ENCODE measurements at places on chromosomes 2 and 18.

DNA sequence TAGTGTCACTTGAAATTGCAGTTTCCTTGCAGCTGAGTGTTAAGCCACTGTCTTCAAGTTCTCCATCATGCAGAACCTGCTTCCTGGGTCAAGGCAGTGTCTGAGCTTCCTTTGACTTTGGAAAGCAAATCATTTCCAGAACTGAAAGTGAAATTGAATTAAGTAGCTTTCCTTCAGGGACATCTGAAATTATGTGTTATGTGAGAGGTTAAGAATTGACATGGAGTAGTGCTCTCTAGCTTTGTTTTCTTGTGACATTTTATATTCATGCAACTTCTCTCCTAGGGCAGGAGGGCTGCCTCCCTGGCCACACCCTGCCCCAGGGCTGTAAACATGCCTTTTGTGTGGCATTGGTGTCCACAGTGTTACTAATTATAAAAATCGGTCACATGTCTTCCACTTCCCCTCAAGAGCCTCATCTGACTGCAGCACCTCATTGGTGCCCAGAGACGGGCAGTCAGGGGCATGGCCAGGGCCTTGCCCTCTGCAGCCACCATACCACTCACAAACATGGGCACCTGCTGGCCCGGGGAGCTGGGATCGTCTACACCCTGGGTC lies 14.4 kb downstream of the RAB12 start:
- no peak for DNase-seq

- DNase-seq, result no peak
These were observed 35.2 kb downstream of the HDLBP start for GRCh38 chr2:241280291-241280690.

- DNase-seq, result no peak
These were observed 317.9 kb upstream of the PKDCC start for GRCh38 chr2:41729800-41730364.

- DNase-seq, result no peak
These were observed 16.2 kb upstream of the MAPRE2 start for GRCh38 chr18:35024965-35025364.

DNA sequence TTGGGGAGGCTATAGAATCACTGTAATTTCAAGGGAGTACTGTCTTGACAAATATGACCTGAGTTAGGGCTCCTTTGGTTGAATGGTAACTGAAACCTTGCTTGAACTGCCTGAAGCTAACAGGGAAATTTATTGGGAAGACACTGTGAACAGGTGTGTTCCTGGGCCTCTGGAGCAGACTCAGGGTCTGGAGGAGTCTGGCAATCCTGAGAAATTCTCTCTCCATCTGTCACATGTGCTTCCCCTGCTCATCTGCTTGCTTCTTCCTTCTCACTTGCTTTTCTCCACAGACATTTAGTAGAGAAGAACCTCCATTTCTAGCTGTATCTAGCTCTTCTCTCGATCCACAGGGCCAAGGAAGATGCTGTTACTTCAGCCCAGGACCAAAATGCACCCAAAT lies 476.5 kb downstream of the LRP1B start:
- no peak for DNase-seq

DNA sequence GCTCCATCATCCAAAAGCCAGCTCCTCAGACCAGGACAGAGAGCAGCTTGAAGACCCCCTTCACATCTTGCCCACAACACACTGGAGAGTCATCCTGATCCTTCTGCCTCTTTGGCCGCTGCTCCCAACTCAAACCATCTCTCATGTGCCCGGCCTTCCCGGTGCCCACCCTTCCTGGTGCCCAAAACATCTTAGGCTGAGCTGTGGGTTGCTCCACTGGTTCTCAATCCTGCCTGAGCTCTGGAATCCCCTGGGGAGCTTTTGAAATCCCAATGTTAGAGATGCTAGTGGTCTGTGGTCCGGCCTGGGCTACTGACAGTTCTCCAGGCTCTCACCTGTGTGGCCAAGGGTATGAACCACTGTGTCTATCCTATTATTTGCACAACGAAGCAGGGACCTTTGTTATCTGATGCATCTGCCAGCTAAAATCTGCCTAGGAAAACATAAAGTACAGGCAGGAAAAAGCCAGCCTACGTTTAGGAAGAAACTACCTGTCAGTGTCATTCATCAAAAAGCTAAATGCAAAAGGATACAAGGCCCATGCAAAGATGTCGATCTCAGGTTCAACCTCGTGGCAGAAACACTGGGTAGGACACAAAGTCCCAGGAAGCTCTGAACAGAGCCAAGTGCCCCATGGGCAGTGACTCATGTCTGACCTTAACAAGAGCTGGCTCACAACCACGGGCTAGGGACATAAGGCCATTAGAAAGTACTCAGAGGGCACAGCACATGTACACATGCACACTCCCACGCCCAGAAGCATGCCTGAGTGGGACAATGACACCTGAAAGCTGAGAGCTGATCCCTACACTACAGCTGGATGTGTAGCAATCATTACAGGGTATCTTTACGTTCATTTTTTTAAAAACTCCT lies 30.8 kb downstream of the TBC1D8 start:
- DNase-seq, result no peak

DNA sequence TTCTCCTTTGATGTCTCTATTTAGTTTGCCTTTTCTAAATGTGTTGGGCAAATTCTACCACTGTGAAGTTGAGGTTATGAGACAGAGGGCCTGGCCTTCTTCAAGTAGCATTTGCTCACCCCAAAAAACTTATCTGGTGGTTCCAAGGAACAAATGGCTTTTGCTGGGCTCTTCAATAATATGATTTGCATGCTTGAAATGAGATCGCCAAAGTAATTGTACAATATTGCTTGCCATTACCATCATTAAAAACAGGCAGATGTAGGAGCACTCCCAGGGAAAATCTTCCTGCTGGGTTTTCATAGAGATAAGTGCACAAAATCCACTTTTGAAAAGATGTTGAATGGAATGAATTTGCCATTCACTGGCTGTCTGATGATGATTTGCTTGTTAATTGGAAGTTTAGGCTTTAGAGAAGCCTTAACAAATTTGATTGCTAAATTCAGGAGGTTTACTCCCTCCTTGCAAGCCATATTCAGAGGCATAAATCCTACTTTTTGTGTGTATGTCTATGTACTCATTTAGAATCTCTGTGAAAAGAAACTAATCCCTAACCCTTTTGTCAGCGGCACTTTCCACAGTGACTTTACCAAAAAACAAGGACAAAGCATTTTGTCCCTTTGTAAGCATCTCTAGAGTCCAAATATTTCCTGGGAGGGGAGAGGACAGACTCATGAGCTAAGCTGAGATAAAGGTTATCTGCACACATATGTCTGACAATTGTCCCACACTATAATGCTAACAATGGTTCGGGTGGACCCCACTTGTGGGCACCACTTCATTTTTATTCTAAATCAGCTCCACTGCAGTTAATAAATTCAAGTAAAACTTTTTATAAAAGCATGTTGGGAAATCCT lies 240.8 kb upstream of the PIK3C3 start:
- DNase-seq, result no peak

DNA sequence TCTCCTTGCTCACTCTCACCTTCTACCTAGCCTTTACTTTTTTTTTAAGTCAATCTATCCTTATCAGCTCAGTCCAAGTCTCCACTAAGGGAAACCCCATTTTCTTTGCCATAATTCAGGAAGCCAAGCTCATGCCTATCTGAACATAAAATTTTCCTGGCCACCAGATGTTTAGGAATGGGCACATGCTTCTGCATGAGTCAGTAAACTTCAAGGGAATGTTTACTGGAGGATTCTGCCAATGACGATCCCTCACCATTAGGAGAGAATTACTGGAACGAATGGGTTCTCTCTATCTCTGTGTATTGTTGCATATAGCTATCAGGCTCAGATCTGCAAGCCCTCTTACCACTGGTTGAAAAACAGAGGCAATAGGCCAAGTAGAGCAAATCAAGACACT lies 731.7 kb upstream of the ZNF804A start:
- DNase-seq, result no peak

DNA sequence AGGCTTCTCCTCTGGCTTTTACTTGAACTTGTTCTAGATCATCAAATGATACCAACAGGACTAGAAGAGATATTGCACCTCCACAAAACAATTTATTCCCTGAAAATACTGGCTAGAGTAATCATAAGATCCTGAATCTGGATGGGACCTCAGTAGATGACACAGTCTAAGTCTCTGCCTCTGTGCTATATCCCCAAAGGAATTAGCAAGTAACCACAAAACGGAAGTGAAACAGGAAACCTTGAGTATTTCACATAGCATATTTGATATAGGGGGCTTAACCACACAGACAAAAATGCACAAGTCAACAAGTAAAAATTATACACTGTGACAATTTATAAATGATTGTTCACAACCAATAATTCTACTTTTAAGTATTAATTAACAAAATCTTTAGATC lies 456.9 kb upstream of the TNP1 start:
- DNase-seq, result no peak

- no peak for DNase-seq
These were observed 13.5 kb downstream of the SPOPL start for GRCh38 chr2:138515092-138515491.

GRCh38 chr2:221465776-221466175 lies 106.3 kb downstream of the EPHA4 start:
- no peak for DNase-seq

- DNase-seq, result no peak
These were observed 65.1 kb upstream of the CTLA4 start for GRCh38 chr2:203802342-203803052.

DNA sequence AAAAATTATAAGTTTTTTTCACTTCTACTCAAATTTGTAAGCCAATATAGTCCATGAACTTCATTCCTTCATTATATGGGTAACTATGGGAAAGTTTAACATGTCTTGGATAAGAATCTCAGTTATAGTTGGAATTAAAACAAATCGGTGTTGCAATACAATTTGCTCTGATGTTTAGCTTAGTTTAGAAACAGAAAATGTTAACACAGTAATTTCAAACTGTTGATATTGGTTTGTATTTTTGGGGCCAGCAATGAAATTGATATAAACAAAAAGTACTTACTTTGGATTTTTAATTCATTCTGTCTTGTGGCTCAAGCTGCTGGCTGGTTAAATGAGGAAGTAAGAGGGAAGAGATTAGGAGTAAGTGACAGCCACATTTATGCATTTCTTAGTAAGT lies 368.5 kb upstream of the NT5C1B start:
- no peak for DNase-seq

DNA sequence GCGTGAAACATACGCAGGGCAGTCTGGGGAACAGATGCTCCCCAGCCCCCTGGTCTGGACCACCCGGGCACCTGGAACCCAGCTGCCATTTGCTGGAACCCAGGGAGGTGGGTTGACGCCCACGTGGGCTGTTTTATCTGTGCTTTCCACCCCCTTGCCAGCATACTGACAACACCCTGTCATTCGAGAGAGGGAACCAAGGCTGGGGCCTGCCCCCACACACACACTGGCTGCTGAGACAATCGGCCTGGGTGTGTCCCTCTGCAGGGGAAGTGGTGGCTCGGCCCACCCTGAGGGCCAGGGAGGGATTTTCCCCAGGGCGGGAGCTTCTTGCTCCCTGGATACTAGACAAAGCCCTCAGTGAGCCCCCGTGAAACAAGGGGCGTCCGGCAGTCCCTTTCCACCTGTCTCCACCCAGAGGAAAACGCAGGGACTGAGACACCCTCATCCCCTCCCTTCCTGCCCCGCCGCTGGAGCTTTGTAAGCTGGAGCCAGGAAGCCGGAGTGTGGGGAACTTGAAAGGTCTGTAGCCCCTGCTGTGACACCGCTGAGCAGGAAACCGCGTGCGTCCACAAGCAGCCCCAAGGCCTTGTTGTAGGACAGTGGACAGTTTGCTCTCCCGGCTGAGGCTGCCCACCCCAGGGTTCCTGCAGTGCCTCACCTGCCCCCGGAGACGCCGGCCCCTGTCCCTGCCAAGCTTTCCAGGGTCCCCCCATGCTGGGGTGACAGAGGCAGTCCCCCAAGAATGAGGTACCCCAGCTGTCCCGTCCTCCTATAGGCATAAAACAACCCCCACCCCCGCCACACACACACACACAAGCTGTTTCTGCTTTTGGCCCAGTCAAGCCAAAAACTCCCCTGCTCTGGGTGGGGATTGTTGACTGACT lies 14.1 kb upstream of the KLF11 start:
- DNase-seq, result peak; percentile 57

- DNase-seq, result no peak
These were observed 531.5 kb downstream of the TNS1 start for GRCh38 chr2:217471319-217471718.

GRCh38 chr18:41150316-41150715 lies 804.7 kb upstream of the PIK3C3 start:
- DNase-seq, result no peak

DNA sequence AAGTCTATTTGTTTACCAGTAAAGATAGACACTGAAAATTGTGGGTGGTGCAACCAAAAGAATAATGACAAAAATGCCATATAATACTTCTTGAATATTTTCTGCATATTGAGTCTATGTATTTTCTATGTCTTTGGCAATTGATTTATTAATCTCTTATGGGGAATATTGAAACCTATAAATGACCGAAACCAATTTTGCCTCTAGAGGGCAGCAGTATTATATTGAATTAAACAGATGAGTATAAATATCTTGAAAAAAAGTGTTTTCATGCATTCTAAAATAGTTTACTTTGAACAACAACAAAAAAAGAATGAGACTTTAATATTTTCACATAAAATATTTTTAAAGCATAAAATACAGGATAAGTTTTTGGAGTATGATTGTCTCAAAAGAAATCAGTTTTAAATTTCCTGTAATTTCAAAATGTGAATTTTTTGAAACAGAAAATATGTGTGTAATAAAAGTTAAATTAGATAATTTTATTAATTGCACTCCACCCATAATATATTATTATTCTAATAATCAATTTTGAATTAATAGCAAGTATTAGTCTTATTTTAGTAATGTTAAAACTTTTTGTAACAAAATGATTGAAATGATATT lies 49.9 kb upstream of the CALCRL start:
- DNase-seq, result no peak

DNA sequence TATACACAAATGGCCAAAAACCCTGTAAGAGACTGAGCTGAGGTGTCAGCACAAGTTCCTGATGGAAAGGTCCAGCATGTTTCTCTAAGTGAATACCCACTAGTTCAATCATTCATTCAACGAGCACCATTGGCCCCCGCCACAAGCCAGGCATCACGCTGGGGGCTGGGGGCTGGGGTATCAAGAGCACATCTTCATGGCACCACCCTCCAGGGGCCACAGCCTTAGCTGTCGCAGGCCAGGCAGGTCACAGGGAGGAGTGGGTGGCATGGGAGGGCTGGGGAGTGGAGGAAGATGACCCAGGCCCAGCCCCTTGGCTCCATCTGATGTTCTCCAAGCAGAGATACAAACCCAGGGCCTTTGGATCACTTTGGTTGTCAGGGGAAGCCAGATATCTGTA lies 97.9 kb downstream of the ACKR3 start:
- no peak for DNase-seq

Measured in retina (tissue), 1 donor.